ENCODE measurements at places on chromosomes 1 and 21. TPM values are rescaled to one million over a fixed set of nuclear protein-coding genes. Genes with fewer than 3 reads are reported as not detected.

Gene AGT
- total RNA-seq = 2.7 TPM

Gene SNRNP40
- total RNA-seq = 112 TPM

Gene GJB4
- total RNA-seq = not detected

Gene S100A12
- not detected for total RNA-seq

Gene FCRL6
- not detected for total RNA-seq

Gene SLC5A9
- not detected for total RNA-seq

Gene TDRKH
- total RNA-seq = 1.00 TPM

Gene S100A9
- total RNA-seq = 0.28 TPM

Gene CD84
- not detected for total RNA-seq

Gene OPTC
- not detected for total RNA-seq

Gene NR5A2
- total RNA-seq = not detected

Gene TEX38
- total RNA-seq = not detected

Gene CELA2B
- total RNA-seq = 0.18 TPM

Gene OR2L13
- total RNA-seq = not detected

Gene TTC34
- under 0.01 TPM for total RNA-seq

Gene GBP2
- total RNA-seq = 67.4 TPM

Gene CFHR5
- not detected for total RNA-seq

Gene NT5C1A
- total RNA-seq = not detected

Gene LCE6A
- not detected for total RNA-seq

Gene LMX1A
- total RNA-seq = not detected

Gene KIF2C
- 3.4 TPM for total RNA-seq

Gene FAM131C
- 0.09 TPM for total RNA-seq

Gene ADGRL2
- 33.3 TPM for total RNA-seq

Gene WASF2
- total RNA-seq = 10.0 TPM

Gene ITLN2
- total RNA-seq = not detected

Gene FUBP1
- 75.2 TPM for total RNA-seq

Gene CLCA1
- total RNA-seq = not detected

Gene INSRR
- not detected for total RNA-seq

Gene APOBEC4
- not detected for total RNA-seq

Gene CNIH3
- total RNA-seq = 3.6 TPM

Gene VSIG8
- total RNA-seq = not detected

Gene FAM163A
- total RNA-seq = under 0.01 TPM

Gene OR2AK2
- not detected for total RNA-seq

Gene EGLN1
- 89.3 TPM for total RNA-seq

Gene CFHR3
- not detected for total RNA-seq

Gene C1QA
- not detected for total RNA-seq

All from smooth muscle cell of bladder (primary cell).